Motor neuron (in vitro differentiated cells): ENCODE measurements at places on chromosomes 2 and 18. TPM values are rescaled to one million over a fixed set of nuclear protein-coding genes. Genes with fewer than 3 reads are reported as not detected.

GRCh38 chr2:1698188-1698945 is 45.9 kb downstream of the PXDN start:
- ATAC-seq, result no peak

DNA sequence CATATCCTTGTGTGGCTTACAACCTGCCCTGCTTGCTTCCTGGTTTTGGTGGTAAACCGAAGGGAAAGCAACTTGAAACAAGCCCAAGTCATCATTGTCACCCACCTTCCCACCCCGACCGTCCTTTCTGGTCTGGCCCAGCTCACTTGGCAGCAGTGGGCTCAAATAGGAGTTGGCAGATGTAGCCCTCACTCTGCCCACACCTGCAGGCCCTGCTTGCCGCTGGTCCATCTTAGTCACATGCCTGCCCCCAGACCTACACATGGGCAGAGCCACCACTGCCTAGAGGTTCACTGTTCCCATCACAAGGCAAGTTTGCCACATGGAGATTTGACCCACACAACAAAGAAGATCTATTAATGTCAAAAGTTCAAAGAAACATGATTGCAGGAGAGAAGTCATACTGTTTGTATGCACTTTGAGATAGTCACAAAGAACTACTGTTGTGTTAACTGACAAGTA is 9.3 kb downstream of the EIPR1 start:
- ATAC-seq, result no peak

DNA sequence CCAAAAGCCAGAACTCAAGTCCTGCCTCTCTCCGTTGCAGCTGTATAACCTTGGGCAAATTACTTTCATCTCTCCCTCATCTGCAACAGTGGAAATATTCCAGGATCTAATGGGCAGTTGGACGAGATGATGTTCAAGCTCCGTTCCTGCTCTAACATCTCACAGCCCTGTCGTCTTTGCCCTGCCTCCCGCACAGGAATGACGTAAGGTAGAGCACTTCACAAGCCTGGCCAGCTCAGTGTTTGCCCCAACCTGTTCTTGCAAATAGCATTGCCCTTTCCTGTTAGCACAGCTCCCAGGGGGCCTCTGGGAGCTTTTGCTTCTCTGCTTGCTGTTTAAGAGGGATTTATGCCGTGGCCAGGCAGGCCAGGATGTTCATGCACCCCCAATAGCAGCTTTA is 107.9 kb downstream of the KLHL29 start:
- ATAC-seq, result peak; percentile 19

EPB41L5 gene
- 22.9 and 27.8 TPM in 2 replicates for total RNA-seq
